ENCODE measurements at places on chromosomes 1 and 21. TPM values are rescaled to one million over a fixed set of nuclear protein-coding genes. Genes with fewer than 3 reads are reported as not detected.

The CELA2A gene
- polyA plus RNA-seq = not detected

The HJV gene
- not detected for polyA plus RNA-seq

The CD5L gene
- polyA plus RNA-seq = not detected

The CELA3B gene
- 0.49 TPM for polyA plus RNA-seq
